ENCODE measurements at places on chromosomes 13 and 19.
A peak's percentile ranks its signal among the peaks of the same experiment; 100 is the strongest.

- DNase-seq: no peak
Observed at GRCh38 chr13:102234618-102235017, 167.2 kb downstream of the FGF14 start.

- DNase-seq: peak; percentile 51
Observed at GRCh38 chr19:46784262-46785053, 3.9 kb downstream of the SLC1A5 start.

DNA sequence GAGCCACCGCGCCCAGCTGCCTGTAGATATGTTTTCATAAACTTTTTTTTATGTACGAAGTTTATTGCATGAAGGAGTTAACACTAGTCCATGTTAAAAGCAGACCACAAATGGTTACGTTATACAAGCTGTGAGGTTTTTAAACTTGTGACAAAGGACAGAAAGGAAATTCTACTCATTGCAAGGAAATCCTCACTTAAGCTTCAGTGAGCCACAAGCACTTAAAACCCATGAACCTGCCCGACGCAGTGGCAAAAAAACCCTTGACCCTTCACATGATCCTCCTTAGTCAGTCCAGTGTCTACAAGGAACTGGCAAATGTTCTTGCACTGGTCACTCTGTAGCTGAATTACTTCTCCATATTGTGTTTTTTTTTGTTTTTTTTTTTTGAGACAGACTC lies 4.2 kb downstream of the MPND start:
- DNase-seq: no peak

DNA sequence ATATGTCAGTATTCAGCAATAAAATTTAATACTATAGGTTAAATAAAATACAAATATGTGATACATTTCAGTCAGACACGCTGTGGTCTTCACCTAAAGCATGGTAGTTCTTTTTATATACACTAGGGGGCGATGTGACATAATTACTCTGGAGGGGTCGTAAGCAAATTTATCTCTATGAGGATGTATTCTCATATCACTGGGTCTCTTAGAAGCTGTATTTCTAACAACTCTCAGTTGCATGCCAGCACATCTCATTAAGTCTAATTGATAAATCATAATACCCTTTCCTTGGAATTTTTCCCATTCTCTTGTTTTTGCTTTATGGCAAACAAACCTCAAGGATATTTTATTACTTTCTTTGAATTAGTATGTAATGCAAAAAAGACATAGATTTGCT lies 3.9 kb upstream of the PCDH17 start:
- DNase-seq: no peak

GRCh38 chr19:13430790-13431582 lies 75.3 kb downstream of the CACNA1A start:
- peak; percentile 44 for DNase-seq

DNA sequence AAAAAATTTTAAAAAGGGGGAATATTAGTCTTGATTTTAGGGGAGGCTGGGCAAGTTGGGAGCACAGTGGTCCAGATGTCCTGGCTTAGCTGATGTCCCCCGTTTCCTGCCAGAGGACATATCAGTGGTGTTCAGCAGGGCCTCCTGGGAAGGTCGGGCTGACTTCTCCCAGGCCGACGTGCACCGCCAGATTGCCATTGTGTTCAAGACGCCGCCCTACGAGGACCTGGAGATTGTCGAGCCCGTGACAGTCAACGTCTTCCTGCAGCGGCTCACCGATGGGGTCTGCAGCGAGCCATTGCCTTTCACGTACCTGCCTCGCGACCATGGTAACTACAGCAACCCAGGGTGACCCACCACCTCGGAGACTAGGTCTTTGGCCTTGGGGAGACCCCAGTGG lies 6.4 kb upstream of the CLASRP start:
- DNase-seq: no peak

- DNase-seq: no peak
Observed at GRCh38 chr19:7312816-7313215, 18.6 kb upstream of the INSR start.

- DNase-seq: no peak
Observed at GRCh38 chr13:30744056-30744680, 8.8 kb downstream of the ALOX5AP start.

DNA sequence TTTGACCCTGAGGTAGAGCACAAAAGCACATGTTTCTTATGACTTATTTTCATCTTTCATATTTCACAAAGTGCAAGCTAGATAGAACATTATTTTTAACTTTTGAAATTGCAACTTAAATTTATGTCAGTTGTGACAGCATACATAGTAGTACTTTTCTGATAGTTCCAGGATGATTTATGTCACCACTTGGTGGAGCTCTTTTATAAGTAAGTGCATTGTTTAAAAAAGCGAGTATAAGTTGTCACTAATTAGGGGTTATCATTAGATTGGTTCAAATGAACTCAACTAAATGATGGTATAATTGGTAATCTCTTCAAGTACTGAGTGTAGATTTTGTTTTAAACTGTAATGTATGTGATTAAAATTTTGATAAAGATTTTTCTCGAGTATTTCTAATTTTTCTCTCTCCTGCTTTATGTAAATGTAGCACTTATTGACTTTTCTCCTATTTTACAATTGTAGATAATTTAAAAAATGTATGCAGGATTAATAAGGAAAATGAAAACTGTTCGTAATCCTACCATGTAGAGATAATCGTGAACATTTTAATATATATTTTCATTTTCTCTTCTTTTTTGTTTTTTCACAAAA lies 31.1 kb downstream of the RB1 start:
- no peak for DNase-seq

GRCh38 chr19:48962029-48962848 lies 2.9 kb upstream of the FTL start:
- no peak for DNase-seq

GRCh38 chr19:16834747-16835146 lies 5.5 kb downstream of the SIN3B start:
- no peak for DNase-seq

GRCh38 chr19:45179072-45179891 lies 698 bp downstream of the BLOC1S3 start:
- DNase-seq: no peak

Measured in neural crest cell (in vitro differentiated cells).